ENCODE measurements at places on chromosomes 4 and X.

DNA sequence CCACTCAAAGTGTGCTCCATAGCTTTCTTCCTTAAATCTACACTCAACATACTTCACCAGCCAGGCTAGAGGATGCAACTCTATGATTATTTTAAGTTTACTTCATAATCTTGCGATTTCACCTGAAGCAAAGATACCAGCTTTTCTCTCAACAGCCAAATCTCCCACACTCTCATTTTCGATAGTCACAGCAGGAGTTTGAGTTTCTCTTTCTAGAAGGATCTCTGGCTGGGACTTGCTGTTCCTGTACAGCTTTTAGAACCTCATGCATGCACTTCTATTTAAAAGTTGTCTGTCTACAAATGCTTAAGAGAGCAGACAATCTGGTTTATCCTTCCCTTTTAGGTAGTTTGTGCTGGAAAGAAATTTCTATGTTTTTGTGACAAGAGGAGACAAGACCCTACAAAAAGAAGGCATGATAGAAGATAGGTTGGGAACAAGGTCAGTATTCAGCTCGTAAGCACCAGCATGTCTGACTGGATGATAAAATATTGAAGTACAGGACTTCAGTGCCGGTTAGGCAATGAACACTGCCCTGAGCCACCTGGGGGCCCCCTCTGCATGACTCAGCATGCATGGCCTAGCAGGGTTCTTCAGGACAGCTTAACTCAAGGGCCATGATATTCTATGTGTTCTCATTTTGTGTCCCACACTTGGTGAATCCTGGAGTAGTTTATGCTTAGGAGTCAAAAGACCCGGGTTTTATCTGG is 65.6 kb downstream of the ATXN3L start:
- DNase-seq = no peak

DNA sequence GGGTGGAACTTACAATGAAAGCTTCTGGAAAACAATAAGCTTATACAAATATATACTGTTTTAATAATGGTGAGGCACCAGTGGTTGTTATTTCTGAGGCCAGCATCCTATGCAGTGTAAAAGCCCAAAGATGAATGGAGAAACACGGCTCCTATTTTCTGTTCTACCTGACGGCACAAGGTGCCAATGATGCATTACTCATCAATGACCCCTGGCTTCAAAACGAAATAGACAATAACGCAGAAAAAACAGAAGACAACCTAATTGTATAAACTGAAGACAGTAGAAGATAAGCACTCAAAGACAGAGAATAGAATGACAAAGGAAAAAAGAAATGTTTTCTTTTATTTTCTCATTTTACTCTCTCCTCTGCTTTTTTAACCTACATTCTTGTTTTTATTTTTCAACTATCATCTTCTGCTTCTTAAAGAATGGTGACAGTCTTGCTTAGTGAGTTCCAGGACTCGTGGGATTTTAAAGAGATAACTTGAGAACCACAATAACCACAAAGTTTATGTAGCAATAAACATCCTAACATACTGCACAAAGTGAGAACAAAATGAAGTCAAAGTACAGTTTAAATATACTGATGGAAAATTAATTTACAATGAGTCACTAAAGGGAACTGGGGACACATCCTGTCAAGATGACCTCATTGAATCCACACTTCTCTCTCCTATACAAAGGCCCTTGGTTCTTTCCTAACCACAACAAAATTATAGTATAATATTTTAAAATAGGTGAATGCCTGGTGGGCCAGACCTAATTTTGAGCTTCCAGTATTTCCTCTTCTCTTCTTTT is 169.8 kb downstream of the BTC start:
- no peak for DNase-seq

GRCh38 chr4:73707918-73708577 is 32.3 kb upstream of the CXCL8 start:
- DNase-seq = no peak

DNA sequence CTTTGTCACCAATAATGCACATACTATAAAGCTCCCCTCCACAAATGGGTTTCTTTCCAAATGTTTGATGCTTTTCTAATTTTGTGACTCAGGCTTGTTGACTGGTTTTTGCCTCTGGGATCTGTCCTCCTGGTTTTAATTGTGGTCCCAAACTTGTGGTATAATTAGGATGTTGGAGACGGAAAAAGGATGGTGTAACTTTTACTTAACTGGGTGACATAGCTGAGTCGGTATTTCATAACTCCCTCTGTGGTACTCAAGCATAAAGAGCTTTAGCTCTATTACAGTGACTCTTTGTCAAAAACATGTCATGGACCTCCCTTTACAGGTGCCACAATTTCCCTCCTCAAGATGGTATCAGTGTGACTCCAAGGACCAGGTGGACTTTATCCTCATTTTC is 119.7 kb upstream of the RBPJ start:
- DNase-seq = no peak
